Stimulated activated CD4-positive, alpha-beta T cell treated with anti-CD3 and anti-CD28 coated beads, Interleukin-15, amount 100 ng/mL, for 1 hour (primary cell): ENCODE measurements at places on chromosomes 13 and 19.

- no peak for DNase-seq
Observed at GRCh38 chr13:36839981-36840380, 21.0 kb downstream of the RFXAP start.

GRCh38 chr19:34430738-34431625 is 2.8 kb downstream of the UBA2 start:
- no peak for DNase-seq

DNA sequence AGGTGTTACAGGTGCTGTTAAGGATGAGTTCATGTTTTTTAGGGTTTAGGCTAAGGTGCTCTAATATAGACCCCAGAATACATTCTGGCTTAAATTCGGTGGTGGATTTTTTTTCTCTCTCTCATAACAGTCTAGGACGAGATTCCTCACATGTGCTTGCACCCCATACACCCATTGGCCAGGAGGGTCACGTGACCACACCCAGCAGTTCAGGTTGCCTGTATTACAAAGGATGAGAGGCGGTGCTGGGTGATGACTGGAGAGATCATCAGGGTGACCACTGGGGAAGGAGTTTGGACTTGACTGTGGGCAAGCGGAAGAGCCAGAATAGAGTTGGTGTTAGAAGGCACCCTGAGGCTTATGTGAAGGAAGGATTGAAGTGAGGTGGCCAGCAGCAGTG is 27.7 kb downstream of the PPP2R1A start:
- no peak for DNase-seq

DNA sequence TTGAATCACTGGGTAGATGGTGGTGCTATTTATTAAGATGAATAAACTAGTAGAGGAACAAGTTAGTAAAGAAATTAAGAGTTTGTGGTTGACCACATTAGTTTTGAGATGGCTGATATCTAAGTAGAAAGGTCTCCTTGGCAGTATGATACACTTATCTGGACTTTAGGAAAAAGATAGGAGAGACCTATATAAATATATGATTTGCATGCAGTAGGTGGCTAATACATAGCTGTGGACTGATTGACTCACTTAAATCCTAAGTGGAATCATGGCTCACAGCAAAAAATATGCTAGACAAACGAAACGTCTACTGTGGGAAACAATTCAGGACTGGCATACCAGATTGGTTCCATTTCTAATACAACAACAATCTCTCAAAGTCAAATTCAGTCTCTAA is 92.0 kb downstream of the CAB39L start:
- no peak for DNase-seq
